ENCODE measurements at places on chromosomes 1 and 21.

DNA sequence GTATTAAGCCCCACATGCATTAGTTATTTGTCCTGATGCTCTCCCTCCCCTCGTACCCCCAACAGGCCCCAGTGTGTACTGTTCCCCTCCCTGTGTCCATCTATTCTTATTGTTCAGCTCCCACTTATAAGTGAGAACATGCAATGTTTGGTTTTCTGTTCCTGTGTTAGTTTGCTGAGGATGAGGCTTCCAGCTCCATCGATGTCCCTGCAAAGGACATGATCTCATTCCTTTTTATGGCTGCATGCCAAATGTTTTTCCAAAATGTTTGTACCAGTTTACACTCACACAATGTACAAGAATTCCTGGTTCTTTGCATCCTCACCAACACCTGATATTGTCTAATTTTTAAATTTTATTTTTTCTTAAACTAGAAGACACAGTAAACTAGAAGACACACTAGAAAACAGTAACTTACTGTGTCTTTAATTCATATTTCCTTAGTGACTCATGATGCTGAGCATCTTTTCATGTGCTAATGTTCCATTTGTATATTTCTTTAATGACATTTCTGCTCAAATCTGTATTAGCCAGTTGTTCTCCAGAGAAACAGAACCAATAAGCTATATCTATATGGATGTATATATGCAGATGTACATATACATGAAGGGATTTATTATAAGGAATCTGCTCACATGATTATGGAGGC lies 19.4 kb upstream of the USP1 start:
- no peak for DNase-seq

DNA sequence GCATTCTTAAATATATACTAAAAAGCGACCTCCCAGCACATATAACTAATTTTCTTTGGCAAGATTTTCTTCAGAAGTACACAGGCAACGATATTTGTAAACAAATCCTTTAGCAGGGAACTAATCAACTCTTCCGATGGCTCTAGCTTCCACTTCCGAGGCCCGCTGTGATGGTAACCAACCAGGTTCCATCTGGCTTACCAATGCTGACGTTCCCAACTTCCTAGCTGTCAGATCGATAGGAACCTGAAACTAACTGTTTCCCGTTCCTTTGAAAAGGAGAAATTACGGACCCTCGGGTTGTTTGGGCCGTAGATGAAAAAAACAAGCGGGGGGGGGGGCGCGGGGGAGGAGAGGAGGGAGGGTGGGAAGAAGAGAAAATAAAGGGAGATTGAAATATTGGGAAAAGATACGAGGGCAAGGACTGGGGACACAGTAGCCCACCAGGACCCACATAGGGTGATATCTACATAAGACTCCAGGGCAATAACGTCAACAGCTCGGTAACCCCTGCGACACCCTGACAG lies 513 bp downstream of the GTF2B start:
- DNase-seq: no peak

- DNase-seq: no peak
These were observed 588.3 kb downstream of the LMO4 start for GRCh38 chr1:87916965-87917364.

- DNase-seq: no peak
These were observed 20.0 kb upstream of the FCER1A start for GRCh38 chr1:159282118-159282517.

GRCh38 chr1:165075725-165076370 lies 280.7 kb downstream of the LMX1A start:
- DNase-seq: no peak

DNA sequence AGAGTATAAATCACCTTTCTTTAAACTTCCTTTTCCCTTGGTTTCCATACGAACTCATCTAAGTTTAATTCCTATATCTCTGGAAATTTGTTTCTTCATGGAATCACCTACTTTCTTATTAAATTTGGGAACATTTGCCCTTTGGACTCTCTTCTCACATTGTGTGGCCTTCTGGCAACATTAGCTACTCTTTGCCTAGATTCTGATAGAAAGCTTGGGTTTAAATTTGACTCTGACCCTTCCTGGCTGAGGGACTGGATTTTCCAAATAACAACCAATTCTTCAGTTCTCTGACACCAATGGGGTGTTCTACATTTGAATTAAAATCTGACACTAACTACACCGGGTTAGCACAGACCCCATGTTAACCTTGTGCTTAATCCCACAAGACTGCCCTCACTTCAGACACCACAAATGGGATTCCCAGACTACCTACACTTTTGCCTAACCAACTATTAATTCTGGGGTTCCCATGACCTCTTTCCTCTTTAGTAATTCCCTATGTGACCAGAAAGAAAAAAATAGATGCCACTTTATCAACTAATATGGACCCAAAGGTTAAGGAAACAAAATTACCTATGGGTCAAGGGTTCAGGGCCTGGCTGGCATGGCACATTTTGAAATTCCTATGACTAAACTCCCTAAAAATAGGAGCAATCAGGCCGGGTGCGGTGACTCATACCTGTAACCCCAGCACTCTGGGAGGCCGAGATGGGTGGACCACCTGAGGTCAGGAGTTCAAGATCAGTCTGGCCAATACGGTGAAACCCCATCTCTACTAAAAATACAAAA lies 9.7 kb upstream of the THEM4 start:
- DNase-seq: no peak

GRCh38 chr1:234967121-234967520 lies 161.5 kb downstream of the TOMM20 start:
- no peak for DNase-seq

DNA sequence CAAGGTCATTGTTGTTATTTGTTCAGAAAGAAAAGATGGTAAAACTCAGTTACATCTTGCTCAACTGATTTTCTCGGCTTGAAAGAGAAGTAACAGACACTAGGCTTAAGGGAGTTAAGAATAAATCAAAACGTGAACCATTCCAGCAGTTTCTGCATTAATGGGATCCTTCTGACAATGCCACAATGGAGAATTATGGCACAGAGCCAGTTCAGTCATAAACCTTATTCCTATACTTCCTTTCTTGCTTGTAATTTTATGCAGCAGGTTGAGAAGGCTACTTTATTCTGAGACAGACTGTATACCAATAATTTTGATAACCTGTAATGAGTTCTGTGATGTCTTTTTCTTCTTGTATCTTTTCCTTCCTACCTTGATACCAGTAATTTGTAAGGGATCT lies 167.0 kb downstream of the C1orf21 start:
- DNase-seq: no peak

DNA sequence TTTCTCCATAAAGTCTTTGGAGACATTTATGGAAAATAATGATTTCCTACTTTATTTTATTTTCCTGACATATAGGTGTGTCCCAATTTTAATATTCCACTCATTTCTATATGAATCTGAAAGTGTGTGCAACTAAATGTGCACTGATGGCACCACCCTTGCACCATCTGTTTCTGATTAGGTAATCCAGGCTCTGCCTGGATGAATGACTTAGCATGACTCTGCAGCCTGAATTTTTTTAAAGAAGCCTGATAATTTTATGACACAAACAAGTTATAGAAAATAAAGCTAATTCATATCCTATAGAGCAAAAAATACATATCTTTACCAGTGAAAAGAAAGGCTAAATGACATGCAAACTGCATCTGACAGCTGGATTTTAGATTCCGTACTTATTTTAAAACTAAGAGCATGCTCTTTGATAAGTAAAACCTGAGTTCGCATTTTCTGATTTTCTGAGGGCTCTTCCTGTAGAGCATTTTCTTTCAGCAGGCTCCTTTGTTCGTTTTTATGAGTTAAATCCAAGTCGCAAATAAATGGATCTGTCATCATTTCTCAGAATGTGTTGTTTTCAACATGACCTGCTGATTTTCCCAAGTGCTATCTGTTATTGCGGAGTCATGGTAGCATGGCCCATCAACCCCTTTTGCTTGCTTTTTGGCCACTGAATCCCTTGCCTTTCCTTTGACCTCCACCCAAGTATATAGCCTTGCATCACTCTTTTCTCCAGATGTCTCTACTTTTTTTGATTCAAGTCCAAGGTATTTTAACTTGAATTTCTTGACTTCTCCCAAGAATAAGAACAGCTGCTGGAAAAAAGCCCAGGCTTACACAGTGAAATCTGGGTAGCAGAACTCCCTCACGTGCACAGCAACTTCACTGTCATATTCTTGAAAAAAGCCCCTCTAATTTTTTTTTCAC lies 52.8 kb upstream of the LYPLAL1 start:
- no peak for DNase-seq

- DNase-seq: no peak
These were observed 27.3 kb downstream of the FAM151A start for GRCh38 chr1:54595956-54596498.

DNA sequence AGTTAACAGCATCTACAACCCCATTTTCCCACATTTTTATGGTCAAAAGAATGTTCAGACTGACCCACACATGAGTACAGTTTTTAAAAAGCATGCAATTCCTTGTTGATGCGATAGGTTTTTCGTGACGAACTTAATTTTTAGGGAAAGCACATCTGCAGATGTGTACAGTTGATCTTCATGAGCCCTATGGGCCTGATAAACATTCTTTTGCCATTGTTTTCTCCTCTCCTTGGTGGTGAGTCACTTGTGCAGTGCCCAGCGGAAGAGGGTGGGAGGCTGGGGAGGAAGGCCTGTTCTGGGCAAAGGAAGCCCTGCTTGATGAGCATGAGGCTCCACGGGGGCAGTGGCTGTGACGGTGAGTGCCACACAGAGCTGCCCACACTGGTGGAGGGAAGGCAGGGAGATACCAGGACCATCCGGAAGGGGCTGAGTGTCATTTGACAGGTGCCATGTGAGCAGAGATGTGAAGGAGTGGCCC lies 5.3 kb downstream of the ARF1 start:
- no peak for DNase-seq

DNA sequence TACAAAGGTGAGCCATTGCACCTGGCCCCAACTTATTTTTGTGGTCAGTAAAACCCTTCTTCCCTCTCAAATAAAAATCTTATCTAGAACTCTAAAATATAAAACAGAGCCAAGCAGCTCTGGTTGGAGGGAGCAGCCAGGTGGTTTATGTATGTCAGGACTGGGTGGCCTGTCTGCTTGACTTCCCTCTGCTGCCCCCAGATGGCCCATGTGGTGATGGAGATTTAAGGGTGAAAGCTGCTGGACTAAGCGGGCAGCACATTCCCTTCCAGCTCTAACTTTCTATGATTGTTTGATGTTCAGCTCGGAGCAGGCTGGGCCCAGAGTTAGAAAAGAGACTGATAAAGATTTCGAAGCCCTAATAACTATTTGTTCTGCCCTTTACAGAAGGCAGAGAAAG lies 11.9 kb upstream of the PAQR6 start:
- no peak for DNase-seq

GRCh38 chr1:46278807-46279206 lies 24.6 kb downstream of the LRRC41 start:
- no peak for DNase-seq
